ENCODE measurements at places on chromosomes 3 and 15.

DNA sequence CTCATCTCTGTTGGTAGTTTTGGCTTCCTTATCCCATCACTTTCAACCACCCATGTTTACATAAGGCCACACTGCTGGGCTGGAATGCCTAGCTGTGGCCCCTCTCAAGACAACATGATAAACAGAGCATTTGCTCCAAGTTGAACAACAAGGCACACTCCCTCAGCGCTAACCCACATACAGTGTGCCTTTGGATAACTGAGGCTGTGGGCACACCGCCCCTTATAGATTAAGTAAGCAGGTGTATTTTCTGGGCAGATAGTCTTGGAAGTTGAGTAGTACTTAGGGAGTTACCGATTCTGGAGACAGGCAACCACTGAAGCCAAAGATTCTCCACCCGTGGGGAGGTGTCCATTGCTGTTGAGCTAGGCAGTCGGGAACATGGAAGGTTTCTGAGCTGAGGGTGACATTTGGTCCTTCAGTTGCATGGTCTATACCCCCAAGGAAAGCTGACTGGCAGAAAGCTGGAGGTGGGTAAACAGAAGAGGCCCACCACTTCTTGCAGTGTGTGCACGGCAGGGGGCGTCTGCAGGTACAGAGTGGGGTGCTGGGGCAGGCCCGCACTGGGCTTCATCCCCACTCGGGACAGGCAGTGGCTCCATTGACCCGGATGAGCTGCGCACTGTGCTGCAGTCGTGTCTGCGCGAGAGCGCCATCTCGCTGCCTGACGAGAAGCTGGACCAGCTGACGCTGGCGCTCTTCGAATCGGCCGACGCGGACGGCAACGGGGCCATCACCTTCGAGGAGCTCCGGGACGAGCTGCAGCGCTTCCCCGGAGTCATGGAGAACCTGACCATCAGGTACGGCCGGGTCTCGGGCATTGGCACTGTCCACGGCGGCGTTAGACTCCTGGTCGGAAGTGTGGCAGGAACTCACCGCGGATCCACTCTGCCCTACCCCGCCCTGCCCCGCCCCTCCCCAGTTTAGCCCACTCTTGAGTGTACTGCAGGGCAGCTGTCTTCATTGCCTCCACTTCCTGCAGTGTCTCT is 16.8 kb downstream of the NOX5 start:
- DNase-seq: peak; percentile 29

DNA sequence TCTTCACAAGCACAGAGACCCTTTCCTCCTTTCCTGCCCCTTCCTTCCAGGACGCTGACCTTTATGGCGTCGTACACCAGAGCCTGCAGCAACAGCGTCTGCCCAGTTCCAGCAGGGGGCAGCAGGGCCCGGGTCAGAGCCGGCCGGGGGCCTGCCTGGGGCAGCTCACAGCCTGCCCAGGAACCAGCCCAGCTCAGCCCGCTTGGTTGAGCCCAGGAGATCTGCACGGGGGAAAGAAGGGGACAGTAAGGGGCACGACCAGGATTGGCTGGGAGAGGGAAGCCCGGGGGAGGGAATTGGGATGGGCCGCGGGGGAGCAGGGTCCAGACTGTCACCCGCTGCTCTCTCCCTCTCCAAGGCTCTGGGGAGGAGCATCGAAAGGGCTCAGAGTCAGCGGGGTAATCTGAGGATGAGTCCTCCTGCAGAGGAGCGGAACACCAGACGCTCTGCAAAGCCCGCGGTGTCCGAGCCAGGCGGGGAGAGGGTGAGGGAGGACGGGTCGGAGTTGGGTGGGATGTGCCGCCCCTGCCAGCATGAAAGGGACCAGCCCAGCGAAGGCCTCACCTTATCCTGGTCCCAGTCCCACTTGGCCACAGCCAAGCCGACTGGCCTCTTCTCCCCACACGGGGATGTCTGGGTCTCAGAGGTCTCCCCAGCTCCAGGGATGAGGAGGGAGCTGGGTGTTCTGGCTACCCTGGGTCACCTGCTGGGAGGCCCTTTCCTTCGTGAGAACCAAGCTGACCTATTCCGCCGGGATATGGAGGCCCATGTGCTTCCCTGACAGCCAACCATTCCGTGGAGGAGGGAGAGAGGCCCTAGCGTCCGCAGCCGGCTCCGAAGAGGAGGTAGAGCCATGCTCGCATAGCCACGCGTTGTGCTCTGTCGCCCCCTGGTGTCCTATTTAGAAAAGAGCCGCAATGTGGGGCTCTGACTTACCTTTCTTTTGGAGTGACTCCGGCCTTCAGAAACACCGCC is 7.4 kb upstream of the IGDCC3 start:
- peak; percentile 65 for DNase-seq

- no peak for DNase-seq
These were observed 3.1 kb upstream of the HLTF start for GRCh38 chr3:149089395-149089794.

GRCh38 chr15:96331144-96331944 is 844 bp downstream of the NR2F2 start:
- no peak for DNase-seq

DNA sequence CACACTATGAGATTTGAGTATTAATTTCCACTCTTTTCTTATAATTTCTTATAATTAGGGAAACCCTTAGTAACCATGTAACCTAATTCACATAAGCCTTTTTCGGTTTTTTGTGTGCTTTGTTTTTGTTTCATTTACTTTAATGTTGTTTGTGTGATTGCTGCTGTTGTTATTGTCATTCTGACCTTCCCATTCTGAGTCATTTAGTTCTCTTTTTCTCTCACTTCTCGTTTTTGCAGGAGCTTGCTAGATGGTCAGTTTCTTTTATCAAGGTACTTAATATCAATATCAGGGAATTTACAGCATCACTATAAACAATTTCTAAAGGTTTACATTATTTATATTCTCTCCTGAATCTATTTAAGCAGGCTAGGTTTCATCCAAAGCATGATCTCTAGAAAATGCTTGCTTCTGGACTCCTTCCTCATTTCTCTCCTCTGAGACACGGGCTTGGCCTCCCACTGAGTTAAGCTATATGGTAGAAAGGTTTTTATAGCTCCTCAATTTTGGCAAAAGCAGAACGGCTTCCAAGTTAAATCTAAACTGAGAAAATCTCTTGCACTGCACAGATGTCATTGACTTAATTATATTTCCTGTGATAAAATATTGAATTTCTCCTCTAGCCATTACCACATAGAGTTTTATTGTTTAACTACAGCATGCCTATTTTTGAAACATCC is 534.2 kb downstream of the NSUN3 start:
- DNase-seq: no peak

- DNase-seq: no peak
These were observed 59.1 kb downstream of the ATP8B4 start for GRCh38 chr15:50059883-50060282.

DNA sequence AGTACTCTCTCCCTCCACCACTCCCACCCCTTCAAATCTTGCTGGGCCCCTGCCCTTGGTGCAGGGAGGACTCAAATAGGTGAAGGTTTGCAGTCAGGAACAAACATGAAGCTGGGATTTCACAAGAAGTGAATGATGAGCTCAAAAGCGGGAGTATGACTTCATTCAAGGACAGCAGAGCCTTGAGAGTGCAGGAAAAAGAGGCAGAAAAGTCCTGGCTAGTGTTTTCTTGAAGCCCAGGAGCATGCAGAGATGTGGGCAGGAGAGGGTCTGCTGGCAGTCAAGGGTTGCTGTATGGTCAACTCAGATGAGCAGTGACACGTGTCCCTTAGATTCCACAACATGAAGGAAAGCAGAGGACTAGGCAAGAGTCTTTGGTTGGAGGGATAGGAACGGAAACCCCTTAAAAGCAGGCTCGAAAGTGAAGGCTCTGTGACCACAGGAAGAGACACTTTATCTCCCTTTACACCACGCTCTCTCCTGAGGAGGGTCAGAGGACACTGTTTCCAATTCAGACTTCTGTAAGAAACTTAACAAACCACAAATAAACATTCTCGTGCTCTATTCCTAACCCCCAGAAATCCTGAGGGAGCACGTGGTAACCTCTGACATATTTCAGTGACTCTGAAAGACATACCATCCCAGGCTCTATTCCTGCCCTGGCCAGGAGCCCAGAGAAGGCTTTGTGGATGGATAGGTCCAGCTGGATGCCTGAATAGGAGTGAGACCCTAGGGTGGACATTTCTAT is 168.0 kb upstream of the NDN start:
- no peak for DNase-seq

DNA sequence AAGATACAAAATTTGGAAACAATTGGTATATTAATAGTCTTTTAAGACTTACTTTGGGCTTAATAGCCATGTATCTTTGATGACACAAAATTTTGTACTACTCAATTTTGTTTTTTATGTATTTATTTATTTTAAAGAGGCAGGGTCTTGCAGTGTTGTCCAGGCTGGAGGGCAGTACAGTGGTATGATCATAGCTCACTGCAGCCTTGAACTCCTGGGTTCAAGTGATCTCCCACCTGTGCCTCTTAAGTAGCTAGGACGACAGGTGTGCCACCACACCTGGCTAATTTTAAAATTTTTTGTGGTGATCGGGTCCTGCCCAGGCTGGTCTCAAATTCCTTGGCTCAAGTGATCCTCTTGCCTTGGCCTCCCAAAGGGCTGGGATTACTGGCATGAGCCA is 6.5 kb downstream of the SPRED1 start:
- DNase-seq: no peak

GRCh38 chr3:141086188-141086587 is 35.0 kb downstream of the SPSB4 start:
- DNase-seq: no peak

DNA sequence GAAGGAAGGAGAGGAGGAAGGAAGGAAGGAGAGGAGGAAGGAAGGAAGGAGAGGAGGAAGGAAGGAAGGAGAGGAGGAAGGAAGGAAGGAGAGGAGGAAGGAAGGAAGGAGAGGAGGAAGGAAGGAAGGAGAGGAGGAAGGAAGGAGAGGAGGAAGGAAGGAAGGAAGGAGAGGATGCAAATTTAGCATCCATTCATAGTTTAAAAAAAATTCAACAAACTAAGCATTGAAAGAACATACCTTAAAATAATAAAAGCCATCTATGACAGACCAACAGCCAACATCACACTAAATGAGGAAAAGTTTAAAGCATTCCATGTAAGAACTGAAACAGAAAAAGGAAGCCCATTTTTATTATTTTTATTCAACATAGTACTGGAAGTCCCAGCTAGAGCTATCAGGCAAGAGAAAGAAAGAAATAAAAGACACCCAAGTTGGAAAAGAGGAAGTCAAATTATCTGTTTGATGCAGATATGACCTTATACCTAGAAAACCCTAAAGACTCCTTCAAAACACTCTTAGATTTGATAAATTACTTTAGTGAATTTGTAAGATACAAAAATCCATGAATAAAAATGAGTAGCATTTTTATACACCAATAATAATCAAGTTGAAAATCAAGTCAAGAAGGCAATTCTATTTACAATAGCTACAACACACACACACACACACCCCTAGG is 52.2 kb upstream of the FXR1 start:
- no peak for DNase-seq

DNA sequence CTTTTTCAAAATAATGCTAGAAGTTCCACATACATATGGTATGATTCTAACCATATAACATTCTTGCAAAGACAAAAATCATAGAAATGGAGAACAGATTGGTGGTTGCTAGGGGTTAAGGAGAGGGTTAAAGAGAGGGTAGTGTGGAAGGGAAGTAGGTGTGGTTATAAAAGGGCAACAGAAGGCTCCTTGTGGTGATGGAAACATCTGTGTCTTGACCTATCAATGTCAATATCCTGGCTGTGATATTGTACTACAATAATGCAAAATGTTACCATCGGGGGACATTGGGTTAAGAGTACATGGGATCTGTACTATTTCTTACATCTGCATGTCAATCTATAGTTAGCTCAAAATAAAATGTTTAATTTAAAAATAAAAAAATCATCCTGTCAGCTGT is 67.8 kb upstream of the FSIP1 start:
- DNase-seq: no peak

DNA sequence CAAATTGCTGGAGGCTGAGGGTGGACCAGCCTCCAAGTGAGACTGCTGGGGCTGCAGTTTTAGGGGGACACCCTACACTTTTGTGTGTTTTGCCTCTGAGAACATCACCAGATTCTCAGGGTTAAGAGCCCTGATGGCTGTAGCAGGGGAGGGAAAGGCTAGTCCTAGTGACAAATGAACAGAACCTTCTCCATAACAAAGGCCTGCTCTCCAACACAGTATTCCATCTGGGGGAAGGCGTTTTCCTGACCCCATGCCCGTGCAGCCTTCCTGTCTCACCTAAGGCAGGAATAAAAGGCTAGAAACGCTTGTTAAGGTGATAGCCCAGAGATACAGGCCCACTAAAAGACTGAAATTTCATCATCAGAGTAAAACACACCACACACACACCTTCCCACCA is 50.2 kb upstream of the NSMCE3 start:
- no peak for DNase-seq

DNA sequence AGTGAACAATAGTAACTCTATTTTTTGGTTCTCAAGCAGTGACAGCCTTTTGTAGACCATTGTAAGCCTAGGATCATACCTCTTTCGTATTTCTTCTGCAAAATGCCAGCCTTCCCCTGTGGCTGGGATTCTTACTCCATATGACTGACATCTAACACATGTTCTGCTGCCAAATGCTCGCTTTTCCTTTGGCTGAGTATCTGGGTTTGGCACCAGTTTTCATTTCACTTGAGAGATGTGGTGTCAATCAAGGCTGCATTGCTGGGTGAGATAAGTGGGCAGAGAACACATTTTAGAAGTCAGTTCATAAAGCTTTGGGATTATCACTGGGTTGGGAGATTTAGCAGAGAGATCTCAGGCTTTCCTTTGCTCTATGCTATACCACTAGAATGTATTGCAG is 514.7 kb upstream of the SGO1 start:
- DNase-seq: no peak

DNA sequence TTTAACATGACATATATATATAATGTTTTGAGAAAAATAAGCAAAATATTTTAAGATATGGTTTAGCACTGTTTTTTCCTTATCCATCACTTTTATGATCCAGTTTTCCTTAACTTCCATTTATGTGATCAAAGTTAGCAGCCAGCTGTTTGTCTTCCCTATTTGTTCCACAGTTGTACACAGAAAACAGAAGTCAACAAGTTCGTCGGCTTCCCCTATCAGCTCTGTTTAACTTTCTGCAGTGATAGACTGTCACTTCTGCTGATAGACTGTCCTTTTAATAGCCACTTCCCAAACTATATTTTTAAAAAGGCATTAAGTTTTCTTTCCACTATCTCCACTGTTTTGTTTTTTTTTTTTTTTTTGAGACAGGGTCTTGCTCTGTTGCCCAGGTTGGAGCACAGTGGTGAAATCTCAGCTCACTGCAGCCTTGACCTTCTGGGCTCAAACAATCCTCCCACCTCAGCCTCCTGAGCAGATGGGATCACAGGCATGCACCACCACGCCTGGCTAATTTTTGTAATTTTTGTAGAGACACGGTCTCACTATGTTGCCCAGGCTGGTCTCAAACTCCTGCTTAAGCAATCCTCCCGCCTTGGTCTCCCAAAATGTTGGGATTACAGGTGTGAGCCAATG is 7.2 kb downstream of the FSD2 start:
- no peak for DNase-seq

DNA sequence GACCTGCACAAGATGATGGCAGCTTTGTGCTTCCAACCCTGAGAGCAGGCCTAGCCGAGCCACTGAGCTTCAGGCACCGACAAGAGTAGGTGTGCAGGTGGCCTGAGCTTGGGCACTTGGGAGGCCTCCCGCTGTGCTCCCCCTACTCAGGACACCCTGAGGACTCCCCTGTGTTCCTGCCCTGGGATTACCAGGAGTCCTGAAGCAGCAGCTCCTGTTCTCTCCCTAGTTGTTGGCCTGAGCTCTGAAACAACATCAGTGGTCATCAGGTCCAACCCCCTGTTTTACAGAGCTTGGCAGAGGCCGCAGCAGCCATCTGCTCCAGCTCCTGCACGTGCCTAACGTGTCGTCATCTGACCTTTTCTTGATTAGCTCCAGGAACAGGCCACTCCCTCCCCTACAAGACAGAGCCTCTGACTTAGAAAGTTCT is 8.0 kb upstream of the MESP2 start:
- no peak for DNase-seq

All from NCI-H2227 treated with DMSO at 0.1 percent for 48 hours (cell line).